ENCODE measurements at places on chromosomes 6 and 20. TPM values are rescaled to one million over a fixed set of nuclear protein-coding genes. Genes with fewer than 3 reads are reported as not detected.

DNA sequence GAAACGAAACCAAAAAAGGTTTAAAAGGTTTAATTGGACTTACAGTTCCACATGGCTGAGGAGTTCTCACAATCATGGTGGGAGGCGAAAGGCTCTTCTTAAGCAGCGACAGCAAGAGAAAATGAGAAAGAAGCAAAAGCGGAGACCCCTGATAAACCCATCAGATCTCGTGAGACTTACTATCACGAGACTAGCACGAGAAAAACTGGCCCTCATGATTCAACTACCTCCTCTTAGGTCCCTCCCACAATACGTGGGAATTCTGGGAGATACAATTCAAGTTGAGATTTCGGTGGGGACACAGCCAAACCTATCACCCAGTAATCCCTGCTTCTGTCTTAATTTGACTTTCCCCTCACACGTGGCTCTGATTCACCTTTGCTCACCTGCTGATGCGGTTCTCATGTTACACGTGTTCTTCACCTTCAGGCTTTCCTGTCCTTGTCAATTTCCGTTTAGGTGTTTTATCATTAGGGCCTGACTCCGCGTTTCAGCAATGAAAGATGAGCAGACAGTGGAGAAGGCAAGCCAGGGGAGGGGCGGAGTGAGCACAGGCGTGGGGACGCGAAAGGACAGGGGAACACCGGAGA is 57.1 kb downstream of the AGPAT4 start:
- no peak for DNase-seq

LY6G5C gene
- total RNA-seq = 2.5 TPM

DNA sequence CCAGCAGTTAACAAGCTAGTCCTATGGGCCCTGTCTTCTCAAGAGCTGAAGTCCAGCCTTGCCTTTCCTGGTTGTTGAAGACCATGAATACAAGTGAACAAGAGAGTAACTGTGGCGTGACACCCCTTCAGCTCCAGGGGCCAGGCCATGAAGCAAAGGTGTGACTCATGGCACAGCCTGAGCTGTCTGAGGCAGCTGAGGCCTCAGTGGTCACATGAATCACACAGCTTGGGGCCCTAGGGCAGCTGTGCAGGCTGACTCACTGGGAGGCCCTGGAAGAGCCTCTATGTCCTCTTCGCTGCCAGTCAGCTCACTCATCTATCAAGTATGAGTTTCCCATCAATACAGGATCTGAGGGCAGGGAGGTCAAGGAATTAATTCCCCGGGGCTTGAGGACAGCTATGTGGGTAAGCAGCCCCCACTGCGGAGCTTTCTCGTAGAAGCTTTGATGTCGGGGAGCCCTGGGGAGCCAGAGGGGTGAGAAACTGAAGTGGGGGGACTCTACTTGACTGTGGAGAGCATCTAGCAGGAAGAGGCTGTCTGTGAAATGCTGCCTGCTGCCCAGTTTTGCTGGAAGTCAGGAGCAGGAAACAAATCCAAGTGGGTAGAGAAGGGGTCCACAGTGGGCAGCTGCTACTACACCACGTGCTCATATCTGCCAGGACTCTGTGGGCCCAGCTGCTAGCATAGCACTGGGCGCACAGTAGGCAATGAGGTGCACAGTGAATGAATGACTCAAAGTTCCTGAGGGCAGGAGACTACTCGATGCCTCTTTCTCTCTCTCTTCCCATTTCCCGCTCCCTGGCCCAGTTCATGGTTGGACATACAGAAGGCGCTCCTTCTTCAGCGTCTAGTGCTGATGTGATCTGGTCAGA is 13.7 kb upstream of the FAM83C start:
- no peak for DNase-seq

SYCP2 gene
- total RNA-seq = 3.0 TPM

COL11A2 gene
- 0.85 TPM for total RNA-seq

EEF1E1 gene
- 35.4 TPM for total RNA-seq

PSORS1C2 gene
- total RNA-seq = not detected

GRCh38 chr6:7920425-7920824 is 9.8 kb upstream of the TXNDC5 start:
- DNase-seq = no peak

SIGLEC1 gene
- total RNA-seq = 20.2 TPM

COL9A1 gene
- total RNA-seq = 0.22 TPM

DNA sequence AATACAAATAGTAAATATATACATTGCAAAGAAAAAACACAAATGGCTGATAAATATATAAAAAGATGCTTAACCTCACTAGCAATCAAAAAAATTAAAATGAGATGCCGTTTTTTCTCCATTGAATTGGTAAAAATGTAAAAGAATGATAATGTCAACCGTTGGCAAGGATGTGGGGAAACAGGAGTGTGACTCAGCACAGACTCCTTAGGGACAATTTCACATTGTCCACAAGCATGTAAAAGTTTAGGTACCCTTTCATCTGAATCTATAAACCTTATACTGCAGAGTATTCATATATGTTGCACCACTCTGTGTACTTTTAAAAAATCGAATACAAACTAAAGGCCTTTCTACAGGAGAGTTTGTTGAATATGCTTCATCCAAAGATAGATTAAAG is 143.1 kb upstream of the RREB1 start:
- DNase-seq = no peak

DNA sequence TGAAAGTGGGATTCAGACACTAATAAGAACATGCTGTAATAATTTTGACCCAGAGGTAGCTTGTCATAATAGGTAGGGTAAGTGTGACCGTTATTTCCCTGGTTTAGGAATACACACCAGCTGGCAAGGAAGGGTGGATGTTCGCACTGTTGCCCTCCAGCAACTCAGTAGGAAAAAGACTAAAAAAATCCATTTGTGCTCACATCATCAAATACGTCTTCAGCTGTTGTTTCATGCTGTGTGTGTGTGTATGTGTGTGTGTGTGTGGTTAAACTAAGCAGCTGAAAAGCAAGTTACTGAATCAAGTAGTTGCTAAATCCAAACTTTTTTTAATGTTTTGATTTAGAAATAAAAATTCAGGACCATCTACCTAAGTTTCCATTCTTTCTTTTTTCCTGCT is 218.7 kb downstream of the TRDN start:
- peak; percentile 25 for DNase-seq

- no peak for DNase-seq
Observed at GRCh38 chr20:53642196-53643030, 48.8 kb upstream of the ZNF217 start.

GRCh38 chr6:137878486-137879285 is 11.6 kb downstream of the TNFAIP3 start:
- DNase-seq = peak; percentile 73

ESR1 gene
- total RNA-seq = 5.2 TPM

ADGB gene
- total RNA-seq = not detected

- DNase-seq = peak; percentile 13
Observed at GRCh38 chr6:121135425-121135824, 198.9 kb downstream of the TBC1D32 start.

DNA sequence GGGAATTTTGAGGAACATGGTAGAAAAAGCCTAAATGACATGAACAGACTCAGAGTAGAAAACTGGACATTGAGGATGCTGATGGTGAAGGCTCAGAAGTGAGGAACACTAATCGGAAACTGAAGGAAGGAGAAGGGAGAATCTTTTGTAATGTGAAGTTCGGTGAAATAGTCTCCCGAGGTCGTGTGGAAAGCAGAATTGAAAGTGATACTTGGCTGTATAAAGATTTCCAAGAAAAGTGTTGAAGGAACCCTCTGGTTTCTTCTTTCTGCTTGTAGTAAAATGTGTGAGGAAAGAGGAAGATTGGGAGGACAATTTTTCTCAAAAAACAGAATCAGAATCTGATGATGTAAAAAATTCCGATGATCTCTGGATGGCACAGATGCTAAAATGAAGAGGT is 115.4 kb downstream of the LAMP5 start:
- DNase-seq = no peak

DNA sequence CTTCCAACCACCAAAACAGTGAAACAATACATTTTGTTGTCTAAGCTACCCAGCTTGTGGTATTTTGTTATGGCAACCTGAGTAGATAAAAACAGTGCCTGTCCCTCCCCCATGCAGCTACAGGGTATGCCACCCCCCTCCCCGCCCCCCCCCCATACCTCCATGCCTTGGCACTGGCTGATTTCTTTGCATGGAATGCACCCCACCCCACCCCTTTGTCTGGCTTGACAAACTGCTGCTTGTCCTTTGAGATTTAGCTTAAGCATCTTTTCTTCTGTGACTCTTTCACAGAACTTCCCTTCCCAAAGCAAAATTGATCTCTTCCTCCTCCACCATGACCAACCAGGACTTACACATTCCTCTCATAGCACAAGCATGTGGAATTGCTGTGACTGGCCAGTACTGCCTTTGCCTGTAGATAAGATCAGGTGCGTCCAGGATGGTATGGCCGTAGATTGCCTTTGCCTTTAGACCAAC is 64.6 kb upstream of the ADGRF1 start:
- no peak for DNase-seq

DNA sequence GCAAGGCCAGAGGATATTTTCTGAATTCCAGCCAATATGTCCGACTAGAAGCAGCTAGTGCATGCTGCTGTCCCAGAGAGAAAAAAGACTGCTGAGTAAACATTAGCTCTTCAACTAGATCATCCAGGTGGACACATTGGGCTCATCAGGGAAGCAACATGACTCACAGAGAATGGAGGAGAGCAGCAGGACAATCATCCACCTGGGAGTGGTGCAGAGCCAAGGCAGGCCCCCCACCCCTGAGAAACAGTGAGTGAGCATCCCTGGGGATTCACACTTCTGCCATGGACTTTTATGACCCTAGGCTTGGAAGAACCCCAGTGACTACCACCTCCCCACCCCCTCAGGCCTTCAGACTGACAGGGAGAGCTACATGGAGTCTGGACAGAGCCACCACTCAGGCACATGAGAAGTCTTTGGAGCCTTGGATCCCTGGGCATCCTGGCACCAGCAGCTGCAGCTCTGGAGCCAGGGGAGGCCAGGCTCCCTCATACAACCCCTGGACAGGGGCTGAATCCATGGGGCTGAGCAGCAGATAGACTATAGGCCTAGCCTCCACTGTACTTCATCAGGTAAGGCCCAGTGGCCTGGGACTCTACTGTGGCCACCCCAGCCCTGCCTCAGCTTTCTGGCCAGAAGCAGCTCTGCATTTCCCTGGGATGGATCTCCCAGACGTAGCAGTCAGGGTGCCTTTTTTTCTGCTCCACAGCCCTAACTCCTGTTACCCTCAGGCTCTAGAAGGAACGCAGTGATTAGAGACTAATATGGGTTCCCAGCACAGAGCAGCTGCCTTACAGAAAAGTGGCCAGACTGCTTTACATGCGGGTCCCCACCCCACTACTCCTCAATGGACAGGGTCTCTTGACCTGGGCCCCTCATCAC is 82.9 kb upstream of the RNF217 start:
- DNase-seq = no peak

DNA sequence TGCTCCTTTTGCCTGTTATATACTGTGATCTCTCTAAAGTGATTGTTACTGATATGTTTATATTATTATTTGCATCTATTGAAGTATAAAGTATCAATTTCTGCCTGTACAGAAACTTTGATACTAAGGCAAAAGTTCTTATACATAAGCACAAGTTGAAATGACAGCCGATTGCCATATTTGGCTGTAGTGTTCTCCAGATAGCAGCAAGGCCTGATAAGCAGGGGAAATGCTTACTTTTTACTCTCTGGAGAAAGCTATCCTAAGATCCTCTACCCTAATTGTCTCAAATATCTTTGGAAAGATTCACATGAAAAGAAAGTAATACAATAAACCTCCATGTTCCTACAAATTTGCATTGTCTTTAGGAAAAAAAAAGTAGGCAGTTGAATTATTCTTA is 31.4 kb downstream of the SENP6 start:
- no peak for DNase-seq

GRCh38 chr20:62048346-62048761 is 17.3 kb downstream of the TAF4 start:
- DNase-seq = no peak

- no peak for DNase-seq
Observed at GRCh38 chr20:57738053-57738452, 28.2 kb upstream of the PMEPA1 start.

DNA sequence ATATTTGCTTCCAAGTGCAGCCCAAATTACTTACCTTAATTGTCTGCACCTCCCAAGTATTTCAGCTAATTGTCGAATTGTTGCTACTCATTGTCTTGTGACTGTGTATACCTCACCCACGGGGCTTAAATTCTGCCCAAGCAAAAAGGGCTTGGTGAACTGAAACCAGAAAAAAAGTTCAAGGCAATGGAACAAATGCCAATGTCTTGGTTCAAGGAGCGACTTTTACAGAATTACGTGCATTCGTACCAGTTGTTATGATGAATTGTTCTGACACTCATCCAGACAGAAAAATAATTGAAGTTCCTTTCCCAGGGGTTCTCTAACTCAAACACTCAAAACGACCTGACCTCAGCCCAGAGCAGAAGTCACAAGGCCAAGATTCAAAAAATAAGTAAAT is 13.9 kb upstream of the PXDC1 start:
- no peak for DNase-seq

- DNase-seq = no peak
Observed at GRCh38 chr6:31113861-31114540, 599 bp upstream of the PSORS1C1 start.

DNA sequence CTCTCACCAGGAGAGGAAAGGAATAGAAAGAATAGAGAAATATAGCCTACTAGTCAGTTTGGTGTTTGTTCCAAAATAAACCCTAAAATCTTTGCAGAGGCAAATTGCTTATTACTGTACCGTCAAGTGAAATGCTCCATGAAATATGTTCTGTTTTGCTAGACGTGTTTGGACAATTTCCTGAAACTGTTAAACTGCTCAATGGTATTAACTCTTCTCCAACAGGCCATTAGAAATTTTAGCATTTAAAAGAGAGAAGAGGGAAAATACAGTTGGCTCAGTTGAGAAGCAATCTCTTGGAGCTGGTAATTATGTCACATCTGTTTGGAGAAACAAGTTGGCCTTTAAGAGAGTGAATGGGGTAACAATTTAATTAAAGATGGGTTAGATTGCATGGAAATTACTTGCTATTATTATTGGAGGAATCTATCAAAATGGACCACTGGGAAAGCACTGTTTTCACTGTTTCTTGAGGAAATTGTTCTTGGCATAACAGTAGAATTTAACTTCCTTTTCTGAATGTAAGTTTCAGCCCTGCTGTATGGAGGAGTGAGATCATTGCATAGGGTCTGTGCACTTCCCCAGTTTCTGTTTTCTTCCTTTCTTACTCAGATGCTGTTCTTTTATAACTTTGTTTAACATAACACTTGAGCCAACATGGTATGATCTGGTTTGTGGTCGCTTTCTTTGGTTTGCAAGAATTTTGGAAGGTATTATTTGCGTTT is 373.6 kb downstream of the PLCB1 start:
- DNase-seq = peak; percentile 36

DEFB132 gene
- not detected for total RNA-seq

TP53INP2 gene
- 23.3 TPM for total RNA-seq

Measured in kidney (tissue), 22 donors.